ENCODE measurements at places on chromosomes 13 and 19.

- no peak for DNase-seq
These were observed 16.1 kb downstream of the SYDE1 start for GRCh38 chr19:15123031-15123890.

GRCh38 chr19:51365211-51365964 is 800 bp downstream of the ETFB start:
- DNase-seq, result peak; percentile 71

GRCh38 chr19:16001481-16002312 is 52.9 kb downstream of the OR10H4 start:
- peak; percentile 72 for DNase-seq

DNA sequence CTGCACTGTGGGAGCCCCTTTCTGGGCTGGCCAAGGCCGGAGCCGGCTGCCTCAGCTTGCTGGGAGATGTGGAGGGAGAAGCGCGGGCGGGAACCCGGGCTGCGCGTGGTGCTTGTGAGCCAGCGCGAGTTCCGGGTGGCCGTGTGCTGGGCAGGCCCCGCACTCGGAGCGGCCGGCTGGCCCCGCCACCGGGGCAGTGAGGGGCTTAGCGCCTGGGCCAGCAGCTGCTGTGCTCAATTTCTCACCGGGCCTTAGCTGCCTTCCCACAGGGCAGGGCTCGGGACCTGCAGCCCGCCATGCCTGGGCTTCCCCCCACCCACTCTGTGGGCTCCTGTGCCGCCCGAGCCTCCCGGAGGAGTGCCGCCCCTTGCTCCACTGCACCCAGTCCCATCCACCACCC is 669.1 kb downstream of the PCDH9 start:
- no peak for DNase-seq

GRCh38 chr13:63855457-63856118 is 2439.9 kb upstream of the PCDH20 start:
- DNase-seq, result no peak

GRCh38 chr13:40379794-40380578 is 286.5 kb downstream of the FOXO1 start:
- no peak for DNase-seq
